Caudate nucleus (tissue), 63 donors: ENCODE measurements at places on chromosomes 7 and 10.

DNA sequence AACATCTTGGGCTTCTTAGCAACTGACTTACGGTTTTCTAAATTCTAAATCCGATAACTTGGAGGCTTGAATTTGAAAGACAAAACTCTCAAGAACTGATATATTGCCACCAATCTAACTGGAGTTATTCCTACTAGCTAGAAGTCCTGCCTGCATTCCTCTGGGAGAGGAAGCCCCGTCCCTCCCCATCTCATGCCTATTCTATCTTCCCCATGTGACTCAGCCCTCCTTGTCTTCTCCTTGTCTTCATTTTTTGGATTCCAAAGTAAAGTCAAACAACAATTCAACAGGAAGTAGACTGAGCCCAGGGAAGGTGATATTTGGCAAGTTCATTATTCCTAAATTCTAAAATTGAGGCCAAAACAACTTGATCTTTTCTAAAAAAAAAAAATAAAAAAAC lies 587.7 kb downstream of the KCNMA1 start:
- DNase-seq, result no peak

- no peak for DNase-seq
These were observed 455.6 kb upstream of the COBL start for GRCh38 chr7:51772190-51772589.

DNA sequence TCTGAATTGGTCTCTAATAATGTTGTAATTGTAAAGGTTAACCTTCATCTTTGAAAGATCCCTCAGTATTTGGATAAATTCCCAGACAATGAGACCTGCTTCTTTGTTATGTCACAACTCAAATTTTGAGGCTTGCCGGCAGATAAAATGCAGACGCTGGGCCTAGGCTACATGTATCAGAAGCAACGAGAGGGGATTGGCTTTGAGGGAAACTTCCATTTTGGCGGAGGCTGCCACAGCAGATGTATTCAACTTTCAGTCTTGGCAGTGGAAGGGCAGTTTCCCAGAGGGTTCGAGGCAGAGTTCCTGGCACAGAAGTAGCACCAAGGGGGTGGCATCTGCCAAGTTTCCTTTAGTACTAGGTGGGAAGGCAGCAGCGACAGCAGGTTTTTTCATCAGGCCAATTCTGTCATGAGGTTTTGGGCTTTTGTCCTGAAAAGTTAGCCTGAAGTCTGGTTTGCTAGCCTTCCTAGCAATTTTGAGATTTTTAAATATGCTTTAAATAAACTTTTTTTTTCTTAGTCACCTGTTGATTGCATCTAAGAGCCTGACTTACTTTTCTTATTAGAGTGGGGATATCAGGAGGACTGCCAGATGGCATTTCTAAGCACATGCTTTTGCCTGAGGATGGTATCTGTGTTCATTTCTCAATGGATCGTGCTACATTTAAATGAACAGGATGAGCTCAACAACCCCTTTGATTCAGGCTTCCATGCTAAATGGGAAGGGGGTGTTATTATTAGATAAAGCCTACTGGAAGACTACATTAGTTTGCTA lies 89.5 kb upstream of the FAM3C start:
- DNase-seq, result no peak

- no peak for DNase-seq
These were observed 1.3 kb upstream of the TAS2R38 start for GRCh38 chr7:141974831-141975230.

DNA sequence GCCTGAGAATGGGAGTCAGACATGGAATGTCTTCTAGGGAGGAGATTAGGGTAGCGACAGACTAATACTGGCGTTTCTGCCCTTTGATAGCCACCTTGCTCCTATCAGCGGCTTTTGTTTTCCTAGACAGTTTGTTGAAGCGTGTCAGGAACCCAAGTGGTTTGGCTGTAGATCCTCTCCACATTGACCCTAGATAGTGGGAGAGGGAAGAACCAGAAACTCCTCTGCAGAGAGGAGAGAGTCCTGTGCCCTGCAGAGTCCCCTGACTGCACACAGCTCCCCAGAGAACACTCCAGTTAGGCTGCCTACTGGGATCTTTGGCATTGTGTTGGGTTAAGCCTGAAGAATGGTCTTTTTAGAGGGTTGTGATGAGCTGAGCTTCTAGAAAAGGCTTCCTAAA lies 2.4 kb downstream of the MEPCE start:
- DNase-seq, result no peak

- DNase-seq, result peak; percentile 12
These were observed 593 bp upstream of the ADRA2A start for GRCh38 chr10:111076191-111076681.

GRCh38 chr10:115706026-115706425 lies 567.0 kb downstream of the GFRA1 start:
- DNase-seq, result no peak

DNA sequence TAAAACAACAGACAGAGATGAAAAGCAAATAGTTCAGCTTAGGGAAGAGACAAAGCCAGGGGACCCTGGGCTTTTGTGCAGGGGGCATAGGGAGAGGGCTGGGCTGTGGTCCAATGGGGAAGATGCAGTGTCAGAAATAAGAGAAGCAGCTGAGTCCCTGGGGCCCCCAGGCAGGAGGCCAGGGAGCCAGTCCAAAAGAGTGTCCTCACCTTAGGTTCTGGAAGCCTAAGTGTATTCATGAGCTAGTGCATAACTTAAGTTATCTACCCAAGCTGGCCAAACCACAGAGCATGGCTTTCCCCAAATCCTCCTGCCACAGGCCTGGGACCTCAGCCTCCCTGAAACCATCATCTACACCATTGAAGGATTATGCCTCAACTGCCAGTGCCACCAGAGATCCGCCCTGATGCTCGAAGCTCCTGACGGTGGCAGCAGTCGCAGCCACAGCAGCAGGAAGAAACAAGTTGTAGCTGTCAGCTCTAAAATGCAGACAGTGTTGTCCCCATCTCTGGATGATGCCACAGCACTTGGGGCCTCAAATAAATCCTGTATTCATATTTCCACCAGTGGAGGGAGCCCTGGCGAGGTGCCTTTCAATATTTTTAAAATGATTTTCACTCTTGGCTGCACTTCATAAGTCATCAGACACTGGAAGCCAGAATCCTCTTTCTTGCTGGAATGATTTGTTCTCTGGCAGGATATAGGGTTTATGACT lies 574.6 kb downstream of the GRID1 start:
- DNase-seq, result no peak

DNA sequence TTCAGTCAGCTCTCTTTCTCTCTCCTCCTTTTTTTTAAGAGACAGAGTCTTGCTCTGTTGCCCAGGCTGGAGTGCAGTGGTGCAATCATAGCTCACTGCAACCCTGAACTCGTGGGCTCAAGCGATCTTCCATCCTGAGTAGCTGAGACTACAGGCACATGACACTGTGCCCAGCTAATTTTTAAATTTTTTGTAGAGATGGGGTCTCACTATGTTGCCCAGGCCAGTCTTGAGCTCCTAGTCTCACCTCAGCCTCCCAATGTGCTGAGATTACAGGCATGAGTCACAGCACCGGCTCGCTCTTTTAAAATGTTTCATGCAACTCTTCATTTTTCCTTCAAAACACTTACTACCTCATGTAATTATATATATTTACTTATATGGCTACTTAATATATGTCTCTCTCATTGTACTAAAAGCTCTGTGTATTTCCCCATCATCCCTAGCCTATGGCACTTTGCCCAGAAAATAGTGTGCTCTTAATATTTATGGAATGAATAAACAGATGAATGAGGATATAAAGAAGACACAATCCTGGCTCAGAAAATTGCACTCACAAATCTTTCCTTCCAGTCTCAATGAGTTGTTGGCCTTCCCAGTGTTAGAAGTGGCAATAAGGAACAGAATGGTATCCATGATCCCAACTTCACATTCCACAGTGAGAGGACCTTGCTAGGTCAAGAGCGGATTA lies 33.9 kb downstream of the EBLN1 start:
- no peak for DNase-seq

DNA sequence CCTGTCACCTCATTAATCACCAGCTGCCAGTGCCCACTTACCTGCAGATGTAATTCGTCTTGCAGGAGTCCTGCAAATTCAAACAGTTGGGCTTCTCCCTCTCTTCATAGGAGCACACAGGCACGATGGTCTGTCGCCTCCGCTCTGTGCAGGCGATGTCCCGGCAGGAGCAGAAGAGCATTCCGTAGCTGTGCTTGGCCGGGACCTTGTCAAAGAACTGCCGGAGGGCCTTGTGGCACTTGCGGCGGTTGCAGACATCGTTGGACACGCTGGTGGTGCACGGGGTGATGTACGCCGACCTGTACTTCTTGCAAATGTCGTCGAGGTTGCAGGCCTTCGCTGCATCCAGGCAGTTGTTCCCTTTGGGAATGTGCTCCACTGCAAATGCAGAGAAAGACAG lies 147.8 kb downstream of the GFRA1 start:
- DNase-seq, result no peak

DNA sequence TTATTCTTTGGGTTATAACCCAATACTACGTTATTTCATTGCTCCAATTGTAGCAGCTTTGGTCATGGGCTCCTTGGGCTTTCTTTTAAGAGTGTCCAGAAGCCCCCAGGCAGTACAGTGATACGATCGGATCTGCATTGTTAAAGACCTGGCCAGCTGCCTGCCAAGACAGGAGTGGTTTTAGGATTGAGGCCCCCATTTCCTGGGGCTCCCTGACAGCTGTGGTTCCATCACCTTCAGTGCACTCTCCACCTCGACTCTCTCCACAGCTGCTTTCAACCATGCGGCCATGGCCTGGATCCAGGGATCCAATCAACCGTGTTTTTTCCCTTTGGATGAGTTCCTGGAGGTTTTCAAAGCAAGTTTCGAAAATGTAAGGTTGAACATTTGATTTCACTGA lies 123.4 kb upstream of the BTBD16 start:
- DNase-seq, result no peak

GRCh38 chr10:103888113-103888841 lies 29.7 kb downstream of the STN1 start:
- no peak for DNase-seq

- DNase-seq, result no peak
These were observed 246.0 kb downstream of the RNLS start for GRCh38 chr10:88337134-88337533.

GRCh38 chr7:131649003-131649541 lies 92.6 kb upstream of the PODXL start:
- DNase-seq, result no peak

DNA sequence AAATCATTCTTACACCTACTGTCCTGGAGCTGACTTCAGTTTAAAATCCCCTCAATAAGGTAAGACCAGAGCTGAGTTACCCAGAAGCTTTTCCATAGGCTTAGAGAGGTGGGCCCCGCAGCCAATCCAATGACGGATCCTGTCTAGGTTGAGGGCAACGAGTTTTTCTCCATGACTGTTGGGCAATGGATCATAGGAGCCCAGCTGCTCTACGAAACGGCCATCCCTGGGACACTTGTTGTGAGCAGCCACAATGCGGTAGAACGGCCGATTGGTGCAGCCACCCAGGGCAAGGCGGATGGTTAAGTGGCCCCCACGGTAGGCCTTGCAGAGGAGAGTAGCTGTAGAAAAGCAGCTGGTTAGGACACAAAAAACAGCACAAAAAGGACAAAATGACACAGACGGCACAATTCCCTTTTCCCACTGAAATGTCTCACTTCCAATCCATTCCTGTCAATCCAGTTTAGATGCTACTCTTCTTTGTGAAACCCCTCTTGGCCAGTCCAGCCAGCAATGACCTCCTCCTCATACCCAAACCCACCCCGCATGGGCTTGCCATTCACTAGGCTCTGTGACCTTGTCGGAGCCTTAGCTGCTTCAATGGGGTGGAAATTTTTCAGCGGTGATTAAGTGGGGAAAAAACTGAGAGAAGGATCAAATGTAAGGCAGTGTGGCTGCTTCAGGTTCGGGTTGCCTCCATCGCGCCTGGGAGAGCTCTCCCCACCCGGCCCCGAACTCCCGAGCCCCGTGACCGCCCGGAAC lies 580 bp downstream of the MRPS16 start:
- no peak for DNase-seq

DNA sequence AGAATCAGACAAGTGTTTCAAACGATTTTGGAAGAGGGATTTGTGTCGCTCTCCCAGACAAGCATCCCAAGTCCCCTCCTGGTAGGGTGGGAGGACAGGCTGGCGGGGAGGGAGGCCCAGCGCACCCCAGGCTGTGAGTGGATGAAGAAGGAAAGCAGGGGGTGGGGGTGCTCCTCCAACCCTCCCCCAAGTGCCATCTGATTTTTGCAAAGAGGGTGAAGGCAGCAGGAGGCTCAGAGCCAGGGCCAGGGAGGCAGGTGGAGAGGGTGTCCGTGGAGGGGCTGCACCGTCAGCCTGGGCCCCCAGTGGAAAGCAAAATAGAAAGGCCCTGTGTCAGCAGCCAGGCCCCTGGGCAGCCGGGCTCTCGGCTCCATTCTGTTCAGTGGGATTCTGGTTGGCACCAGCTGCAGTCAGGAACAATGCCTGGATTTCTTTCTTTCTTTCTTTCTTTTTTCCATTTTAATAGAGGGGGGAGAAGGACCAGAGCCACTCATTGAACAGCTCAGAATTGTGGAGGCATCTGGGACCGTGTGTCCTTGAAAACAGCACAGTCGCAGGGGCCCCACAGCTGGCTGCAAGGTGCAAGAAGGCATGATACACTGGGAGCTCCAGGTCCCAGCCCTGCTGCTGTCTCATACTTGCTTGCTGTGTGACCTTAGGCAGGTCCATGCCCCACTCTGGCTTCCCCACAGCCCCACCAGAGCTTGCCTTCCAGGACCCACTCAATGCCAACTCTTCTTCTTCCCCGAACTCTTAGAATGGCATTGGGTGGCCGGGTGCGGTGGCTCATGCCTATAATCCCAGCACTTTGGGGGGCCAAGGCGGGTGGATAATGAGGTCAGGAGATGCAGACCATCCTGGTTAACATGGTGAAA lies 7.1 kb upstream of the ZMIZ1 start:
- no peak for DNase-seq

DNA sequence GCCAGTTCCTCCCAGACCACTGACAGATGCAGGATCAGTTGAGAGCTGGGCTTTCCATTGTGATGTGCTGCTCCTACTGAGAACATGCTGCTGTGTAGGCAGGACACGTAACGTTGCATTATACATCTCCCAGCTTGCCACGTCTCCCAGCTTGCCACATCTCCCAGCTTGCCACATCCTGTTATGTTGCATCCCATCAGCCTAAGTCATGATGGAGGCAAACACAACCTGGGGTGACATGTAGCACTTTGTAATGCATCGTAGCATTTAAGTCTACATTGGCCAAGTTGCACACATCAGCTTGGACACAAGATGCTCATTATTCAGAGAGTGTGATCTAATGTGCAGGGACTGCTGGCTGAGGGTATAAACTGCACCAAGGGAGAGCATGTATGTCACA lies 73.3 kb upstream of the CHCHD3 start:
- no peak for DNase-seq

DNA sequence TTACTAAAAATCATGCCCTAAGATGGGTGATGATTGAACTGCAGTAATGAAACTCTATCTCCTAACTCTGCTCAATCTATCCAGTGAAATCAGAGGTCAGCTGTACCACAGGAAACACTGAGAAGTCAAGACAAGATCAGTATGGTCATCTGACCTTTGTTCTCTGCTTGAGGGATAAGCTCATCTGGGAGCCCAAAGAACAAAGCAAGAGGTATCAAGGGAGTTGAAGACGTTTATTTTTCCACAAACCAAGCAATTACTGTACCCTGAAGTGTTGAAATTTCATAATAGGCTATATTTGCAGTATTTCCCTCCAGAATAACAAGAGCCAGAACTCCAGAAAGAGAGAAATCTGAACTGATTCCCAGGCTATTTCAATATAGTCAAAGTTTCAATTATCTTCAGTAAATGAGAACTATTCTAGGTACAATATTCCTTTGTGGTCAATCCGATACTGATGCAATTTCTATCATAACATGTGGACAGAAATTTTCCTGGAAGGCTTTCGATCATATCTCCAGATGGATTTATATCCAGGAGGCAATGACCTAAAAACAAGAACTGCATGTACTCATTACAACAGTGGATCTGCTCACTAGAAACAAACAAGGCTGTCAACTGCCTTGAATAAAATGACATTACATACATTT lies 345.3 kb downstream of the TNS3 start:
- no peak for DNase-seq

GRCh38 chr7:24500599-24500998 lies 72.7 kb upstream of the PALS2 start:
- no peak for DNase-seq
